Thoracic aorta (tissue), 2 donors: ENCODE measurements at places on chromosomes 5 and 9.

GRCh38 chr9:88983865-88984542, 7.3 kb upstream of the S1PR3 start:
- no peak for DNase-seq

DNA sequence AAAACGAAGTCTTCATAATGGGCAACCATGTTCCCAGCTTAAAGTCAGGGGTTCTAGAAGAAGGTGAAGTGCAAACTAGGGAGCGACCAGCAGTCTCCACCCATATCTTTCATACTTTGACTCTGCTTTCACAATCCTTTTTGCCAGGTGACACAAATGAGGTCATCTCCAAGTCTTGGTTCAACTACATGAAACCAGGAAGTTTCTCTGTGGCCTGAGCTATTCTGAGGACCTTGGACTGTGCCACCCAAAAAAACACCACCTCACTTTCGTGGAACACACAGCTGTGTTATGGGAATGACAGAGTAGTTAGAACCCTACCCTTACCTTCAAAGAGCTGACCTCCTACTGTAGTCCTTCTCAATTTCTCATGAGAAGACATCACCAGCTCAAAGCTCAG, 309.2 kb downstream of the AGTPBP1 start:
- no peak for DNase-seq

DNA sequence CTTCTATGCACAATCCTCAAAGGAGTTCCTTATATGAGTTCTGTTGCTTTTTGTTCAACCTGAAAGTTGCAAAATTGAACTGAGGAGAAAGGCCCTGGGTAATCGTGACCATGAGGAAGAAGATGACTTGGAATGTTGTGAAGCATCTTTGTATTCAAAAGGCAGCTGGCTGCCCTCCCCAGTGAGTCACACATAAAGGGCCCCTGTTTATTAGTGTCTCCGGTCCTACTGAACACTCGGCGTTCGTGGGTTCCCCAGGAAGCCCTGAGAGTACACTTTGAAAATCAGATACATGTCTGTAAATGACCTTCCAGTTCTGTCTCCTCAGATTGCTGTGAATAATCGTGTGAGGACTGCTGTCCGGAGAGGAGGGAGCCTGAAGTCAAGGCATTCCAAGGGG, 73.6 kb downstream of the C9orf153 start:
- DNase-seq: no peak

GRCh38 chr5:108989761-108990392, 242.2 kb downstream of the FER start:
- no peak for DNase-seq

GRCh38 chr5:168165977-168166376, 125.5 kb upstream of the WWC1 start:
- no peak for DNase-seq

GRCh38 chr9:135821733-135822373, 85.5 kb downstream of the CAMSAP1 start:
- DNase-seq: no peak

- no peak for DNase-seq
These were observed 319.2 kb upstream of the MPDZ start for GRCh38 chr9:13598738-13599137.
